Heart right ventricle (tissue), 16 donors: ENCODE measurements at places on chromosomes 3 and 15.
A peak's percentile ranks its signal among the peaks of the same experiment; 100 is the strongest.

GRCh38 chr3:27310688-27311087, 58.5 kb downstream of the NEK10 start:
- DNase-seq = no peak

GRCh38 chr15:65824031-65824743, 32.1 kb upstream of the DENND4A start:
- peak; percentile 62 for DNase-seq

DNA sequence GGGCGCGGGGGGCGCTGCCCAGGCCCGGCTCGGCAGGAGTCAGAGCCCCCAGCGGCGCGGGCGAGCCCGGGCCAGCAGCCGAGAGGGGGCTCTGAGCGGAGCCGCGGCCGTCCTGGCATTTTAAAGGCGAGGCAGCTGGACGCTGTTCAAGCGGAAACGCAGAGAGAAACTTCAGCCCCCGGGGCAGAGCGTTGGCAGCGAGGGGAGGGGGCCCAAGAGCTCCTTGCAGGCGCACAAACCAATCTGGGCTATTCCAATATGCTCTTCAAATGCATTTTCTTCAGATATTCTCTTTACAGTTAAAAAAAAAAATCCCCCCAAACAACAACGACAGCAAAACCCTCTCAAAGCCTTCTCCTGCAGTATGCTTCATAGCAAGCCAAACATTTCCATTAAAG, at the start of gene CTXND1:
CTXND1 (minus strand) TSS at position 93 of the 398 bp plus-strand sequence. CDS start 50,264 bp downstream, outside the sequence.
- DNase-seq = no peak

- no peak for DNase-seq
These were observed 328.2 kb downstream of the TIGIT start for GRCh38 chr3:114622001-114622400.

DNA sequence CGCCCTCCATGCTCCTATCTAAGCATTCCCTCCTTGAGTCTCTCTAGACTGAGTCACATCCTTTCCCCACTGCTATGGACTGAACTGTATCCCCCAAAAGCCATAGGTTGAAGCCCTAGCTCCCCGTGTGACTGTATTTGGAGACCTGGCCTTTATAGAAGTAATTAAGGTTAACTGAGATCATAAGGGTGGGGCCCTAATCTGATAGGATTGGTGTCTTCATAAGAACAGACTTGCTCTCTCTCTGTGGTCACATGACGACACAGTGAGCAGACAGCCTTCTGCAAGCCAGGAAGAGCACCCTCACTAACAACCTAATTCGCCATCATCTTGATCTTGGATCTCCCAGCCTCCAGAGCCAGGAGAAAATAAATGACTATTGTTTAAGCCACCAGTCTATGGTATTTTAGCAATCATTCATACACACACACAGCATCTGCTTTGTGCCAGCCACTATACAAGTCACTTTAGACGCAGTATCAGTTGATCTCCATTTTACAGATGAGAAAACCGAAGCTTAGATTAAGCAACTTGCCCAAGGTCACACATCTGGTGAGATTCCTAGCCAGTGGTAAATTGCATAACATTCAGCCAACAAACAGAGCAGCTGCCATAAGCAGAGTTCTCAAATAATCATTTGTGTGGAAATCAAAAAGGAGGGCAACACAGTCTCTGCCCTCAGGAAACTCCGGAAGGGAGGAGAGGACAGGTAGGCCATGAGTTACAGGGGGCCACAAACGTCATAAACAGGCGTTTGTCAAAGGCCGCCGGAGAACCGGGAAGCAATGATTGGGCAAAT, 66.3 kb upstream of the HES1 start:
- no peak for DNase-seq

DNA sequence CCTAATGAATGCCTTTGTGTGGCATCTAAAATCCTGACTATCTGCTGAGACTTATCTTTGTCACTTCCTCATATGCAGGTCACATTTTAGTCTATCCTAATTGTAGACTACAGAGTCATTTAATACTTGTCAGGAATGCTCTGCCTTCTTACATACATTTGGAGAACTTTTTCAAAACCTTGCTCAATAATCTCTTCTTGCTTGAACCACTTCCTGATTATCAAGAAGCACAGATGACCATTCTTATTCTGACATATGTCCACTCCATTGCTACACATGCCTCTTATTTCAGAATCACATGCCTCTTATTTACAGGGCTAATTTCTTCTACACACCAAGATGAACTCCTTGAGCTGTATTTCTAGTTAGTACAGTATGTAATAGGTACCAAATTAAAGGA, 400.3 kb downstream of the TBC1D5 start:
- no peak for DNase-seq

DNA sequence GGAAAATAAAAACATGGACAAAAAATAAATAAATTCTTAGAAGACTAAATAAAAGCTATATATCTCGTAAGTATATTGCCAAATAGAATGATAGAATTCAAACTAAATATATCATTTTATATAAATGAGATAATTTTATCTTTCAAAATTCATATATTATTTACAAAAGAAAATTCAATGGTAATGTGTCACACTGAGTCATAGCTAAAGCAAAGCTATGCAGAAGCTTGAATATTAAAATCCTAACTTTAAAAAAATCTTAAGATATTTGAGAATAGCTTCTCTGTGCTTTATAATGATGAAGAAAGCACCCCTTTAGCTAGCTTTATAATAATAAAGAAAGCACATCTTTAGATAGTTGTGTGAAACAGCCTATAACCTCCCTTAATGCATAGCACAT, 1010.8 kb downstream of the OTOL1 start:
- no peak for DNase-seq

DNA sequence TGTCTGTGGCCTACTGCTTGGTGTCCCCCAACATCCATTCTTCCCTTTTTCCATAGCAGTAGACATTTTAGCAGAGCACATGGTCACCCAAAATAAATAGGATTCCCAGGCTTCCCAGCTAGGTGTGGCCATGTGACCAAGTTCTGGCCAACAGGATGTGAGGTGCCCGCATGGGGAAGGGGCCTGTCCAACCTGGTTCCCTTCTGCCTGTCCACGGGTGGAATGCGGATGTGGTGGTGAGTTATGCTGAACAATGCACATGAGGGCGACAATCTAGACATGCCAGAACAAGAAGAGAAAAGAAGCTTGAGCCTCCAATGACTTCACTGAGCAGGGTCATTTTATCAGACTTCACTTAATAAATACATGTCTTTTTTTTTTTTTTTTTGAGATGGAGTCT, 77.6 kb upstream of the DLG1 start:
- no peak for DNase-seq

DNA sequence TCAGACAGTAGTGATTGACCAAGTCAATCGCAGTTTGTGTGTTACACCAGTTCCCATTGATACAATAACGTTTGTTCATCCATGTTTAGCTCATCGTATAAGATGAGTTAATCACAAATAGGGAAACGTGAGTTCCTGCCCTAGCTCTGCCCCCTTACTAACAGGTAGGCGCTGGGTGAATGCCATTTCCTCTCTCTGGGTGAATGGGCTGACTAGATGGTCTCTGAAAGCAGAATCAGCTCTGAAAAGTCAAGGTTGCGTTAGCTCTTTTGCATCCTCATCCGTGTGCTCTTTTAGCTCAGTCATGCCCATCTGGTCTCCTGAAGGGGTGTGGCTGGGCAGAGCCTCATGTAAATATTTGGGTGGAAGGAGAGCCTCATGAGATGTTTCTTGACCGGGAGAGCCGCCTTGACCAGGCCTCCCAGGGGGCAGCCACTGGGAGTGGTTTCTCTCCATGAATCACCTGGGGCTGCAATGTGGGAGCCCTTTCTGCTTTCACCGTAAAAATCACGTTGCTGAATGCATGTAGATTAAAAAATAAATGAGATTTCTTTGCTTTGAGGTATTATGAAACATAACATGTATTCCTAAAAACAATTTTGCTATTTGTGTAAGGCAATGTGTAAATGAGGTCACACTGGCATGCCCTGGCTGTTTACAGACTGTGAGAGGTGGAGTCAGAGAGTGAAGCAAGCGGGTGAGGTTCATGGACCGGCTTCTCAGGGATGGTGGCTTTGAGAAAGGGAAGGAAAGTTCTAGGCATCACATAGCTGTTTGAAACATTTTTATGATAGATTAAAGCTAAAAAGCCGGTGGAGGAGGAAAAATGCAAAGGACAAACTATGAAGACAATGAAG, 108.4 kb upstream of the RASGRP1 start:
- DNase-seq = no peak

DNA sequence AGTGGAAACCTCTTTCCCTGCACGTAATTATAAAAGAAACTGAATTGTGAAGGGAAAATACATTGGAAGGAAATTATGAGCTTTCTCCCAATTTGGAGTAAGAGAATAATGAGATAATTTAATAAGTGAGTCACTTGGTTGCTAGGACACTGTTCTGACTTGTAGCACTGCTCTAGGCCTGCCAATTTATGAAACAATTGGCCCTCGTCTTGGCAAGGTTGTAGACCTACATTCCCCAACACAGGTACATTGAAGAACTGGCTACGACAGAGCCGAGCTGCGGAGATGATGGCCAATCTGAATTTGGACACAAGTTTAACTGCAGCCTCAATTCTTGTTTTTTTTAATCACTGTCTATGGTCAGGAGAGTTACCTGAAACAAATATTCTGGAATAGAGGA, 674.1 kb downstream of the MECOM start:
- DNase-seq = no peak

DNA sequence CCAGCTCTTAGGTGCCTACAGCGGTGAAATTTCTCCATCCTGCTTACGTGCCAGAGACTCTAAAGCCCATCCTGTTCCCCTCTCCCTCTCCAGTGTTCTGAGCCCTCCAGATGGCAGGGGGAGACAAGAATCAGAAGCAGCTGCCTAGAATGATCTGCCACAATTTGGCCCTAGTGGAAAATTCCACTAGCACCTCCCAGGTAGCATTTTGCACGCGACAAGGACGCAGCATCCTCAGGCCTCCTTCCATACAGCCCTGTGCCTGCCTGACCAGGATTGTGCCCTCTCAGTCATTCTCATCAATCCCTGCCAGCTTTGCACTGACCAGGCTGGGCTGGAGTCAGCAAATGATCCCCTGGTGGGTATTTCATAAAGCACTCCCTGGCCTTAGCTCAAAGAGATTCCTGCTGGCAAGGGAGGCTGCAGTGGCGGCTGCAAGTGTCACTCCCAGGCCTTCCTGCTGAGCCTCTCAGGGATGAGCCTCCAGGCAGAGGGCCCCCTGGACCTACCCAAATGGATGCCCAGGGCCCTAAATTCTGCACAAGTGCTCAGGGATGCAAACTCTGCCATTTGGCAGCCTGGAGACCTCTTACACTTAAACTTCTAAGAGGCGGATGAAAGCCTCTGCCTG, 130.2 kb upstream of the ATP2B2 start:
- no peak for DNase-seq

DNA sequence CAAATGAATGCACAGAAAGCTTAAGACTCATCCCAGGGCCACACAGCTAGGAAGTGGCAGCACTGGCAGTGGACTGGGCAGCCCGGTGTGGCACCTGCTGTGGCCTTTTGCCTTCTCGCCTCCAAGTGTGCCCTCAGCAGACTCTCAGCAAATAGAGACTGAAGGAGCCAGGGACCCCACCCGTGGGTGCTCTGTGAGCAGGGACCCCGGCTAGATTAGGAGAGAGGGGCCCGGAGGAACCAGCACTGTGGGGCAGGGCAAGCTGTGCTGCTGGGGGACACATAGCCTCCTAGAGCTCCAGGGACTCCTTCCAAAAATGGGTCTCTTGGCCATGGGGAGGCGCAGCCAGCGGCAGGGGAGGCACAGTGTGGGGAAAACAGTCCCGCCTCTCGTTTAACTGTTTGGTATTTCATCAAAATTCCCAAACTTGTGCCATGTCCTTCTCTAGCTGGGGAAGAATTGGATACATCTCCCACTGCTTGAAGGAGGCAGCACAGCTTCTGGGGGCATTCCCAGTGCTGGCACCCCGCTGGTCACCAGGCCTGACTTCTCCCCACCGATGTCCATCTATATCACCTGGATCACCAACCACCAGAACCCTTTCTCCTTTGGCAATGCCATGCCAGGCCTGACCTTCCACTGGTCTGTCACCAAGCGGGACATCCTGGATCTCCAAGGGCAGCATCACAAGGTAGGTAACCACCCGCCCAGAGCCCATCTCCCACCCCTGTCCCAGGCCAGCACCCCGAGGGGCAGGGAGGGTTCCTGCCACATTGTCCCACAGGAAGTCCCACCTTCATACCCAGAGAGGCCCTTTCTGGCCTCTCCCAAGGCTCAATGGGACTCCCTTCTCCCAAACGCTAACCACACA, 12.0 kb upstream of the TXNRD3 start:
- no peak for DNase-seq

DNA sequence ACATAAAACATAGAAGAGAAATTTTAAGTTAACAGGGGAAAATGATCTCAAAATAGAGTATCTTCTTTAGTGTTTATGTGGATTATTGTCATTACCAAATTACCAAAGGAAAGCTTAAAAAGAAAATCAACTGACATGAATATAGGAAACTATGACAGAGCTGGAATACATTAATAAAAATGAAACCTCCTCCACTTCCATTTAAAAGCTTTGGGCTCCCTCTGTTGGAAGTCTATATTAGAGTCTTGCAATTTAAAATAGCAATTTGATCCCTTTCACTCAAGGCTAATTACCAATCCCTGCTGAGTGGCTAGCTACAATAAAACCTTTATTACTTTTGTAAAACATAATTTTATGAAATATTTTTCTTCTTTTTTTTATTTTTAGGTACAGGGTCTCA, 61.4 kb upstream of the IMPG2 start:
- DNase-seq = no peak

- DNase-seq = no peak
These were observed 3.2 kb downstream of the MORC1 start for GRCh38 chr3:109114746-109115145.

- no peak for DNase-seq
These were observed 98.9 kb upstream of the TJP1 start for GRCh38 chr15:29921130-29921601.

GRCh38 chr3:58336135-58336882, 3.6 kb downstream of the PXK start:
- DNase-seq = no peak

DNA sequence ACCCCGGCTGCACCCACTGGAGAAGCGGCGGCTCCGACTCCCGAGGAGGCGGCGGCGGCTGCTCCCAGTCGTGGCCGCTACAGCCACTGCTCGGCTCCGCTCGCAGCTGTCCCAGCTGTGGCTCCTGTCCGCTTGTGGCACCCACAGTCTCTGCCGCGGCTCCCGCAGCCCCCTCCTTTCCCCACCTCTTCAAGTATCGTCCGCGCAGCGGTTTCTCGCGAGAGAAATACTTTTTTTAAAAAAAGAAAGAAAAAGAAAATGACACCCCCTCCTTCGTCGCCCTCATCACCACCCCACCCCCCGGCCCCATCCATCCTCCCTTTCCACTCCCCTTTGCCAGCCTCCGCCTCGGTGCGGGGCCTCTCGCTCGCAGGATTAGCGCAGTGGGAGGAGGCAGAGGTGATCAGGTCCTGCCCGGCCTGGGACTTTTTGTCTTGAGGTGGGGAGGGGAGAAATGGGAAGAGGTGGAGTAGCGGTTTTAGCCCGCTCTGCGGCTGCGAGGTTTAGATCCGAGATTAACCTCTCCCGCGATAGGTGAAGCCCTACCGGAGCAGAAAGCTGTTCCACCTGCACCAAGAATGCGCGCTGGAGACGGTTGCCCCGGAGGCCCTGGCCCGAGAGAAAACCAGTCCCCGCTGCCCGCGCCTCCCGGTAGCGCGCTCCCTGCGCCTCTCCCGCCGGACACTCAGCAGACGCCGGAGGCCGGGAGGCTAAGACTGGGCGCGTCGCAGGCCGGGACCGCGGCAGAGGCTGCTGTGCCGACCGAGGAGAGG, at the start of gene FBN1:
FBN1 (minus strand) TSS at position 152 of the 773 bp plus-strand sequence. CDS start 940 bp downstream, outside the sequence.
- DNase-seq = peak; percentile 67
